ENCODE measurements at places on chromosomes 2 and 18. TPM values are rescaled to one million over a fixed set of nuclear protein-coding genes. Genes with fewer than 3 reads are reported as not detected.
A peak's percentile ranks its signal among the peaks of the same experiment; 100 is the strongest.

DNA sequence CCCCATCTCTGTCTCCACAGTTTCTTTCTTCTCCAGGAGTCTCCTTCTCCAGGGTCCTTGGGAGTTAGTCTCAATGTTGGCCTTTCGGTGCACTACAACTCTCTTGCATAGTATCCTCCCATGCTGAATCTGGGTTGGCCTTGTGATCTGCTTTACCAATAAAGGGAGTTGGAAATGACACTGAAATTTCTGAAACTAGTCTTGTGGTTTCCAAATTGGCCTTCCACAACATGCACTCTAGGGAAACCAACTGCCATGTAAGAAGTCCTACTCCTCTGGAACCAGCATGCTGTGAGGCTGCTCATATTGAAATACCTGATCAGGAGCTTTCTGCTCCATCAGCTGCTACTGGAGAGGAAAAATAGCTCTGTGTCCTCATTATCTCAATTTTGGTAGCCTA is 9.9 kb upstream of the ABHD3 start:
- no peaks in the 10 kb centered on the region for H3K27me3 ChIP-seq
- H3K4me1 ChIP-seq: no peaks in the 10 kb centered on the region
- no peak overlapping the region for H3K27ac ChIP-seq
- H3K4me3 ChIP-seq: no peak overlapping the region

- H3K36me3 ChIP-seq: no peaks in the 10 kb centered on the region
- no peak overlapping the region for H3K4me3 ChIP-seq
- DNase-seq: no peak
- no peak overlapping the region for H3K27ac ChIP-seq
- no peaks in the 10 kb centered on the region for H3K4me1 ChIP-seq
Observed at GRCh38 chr2:168602846-168603401, 146.9 kb downstream of the CERS6 start.

DNA sequence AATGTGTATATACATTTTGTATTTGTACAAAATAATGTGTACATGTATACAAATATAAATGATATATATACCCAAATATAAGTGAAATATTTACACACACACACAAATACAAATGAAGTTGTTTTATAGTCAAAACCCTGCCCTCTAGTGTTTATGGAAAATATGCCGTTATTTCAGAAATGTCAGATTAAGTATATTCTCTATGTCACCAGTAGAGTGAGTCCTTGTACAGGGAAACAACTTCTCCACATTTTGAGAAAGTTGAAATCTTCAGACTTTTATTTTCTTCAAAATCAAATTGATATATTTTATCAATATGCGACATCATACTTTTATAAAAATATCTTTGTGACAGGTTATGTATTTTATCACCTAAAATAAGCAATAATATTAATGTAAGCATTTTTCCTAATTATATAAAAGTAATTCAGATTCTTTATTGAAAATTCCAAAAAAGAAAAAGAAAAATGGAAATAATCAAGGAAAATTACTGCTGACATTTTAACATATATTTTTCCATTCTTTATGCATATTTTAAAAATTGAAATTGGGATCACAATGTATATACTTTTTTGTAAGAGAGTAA is 22.4 kb downstream of the ARL6IP6 start:
- no peak overlapping the region for H3K27ac ChIP-seq
- DNase-seq: no peak
- peaks cover 6% of the 10 kb centered on the region for H3K36me3 ChIP-seq
- H3K4me1 ChIP-seq: no peaks in the 10 kb centered on the region
- no peak overlapping the region for H3K4me3 ChIP-seq

- H3K4me1 ChIP-seq: no peaks in the 10 kb centered on the region
- H3K27me3 ChIP-seq: no peaks in the 10 kb centered on the region
- no peak for DNase-seq
- H3K4me3 ChIP-seq: no peak overlapping the region
Observed at GRCh38 chr2:189362283-189362682, 79.0 kb upstream of the WDR75 start.

GRCh38 chr2:33788044-33788443 is 188.9 kb upstream of the FAM98A start:
- no peaks in the 10 kb centered on the region for H3K27me3 ChIP-seq
- H3K4me3 ChIP-seq: no peak overlapping the region
- no peak for DNase-seq
- no peaks in the 10 kb centered on the region for H3K36me3 ChIP-seq
- H3K27ac ChIP-seq: no peak overlapping the region

- no peak overlapping the region for H3K27ac ChIP-seq
- H3K36me3 ChIP-seq: no peaks in the 10 kb centered on the region
- H3K4me3 ChIP-seq: no peak overlapping the region
- no peak for DNase-seq
Observed at GRCh38 chr2:186917866-186918265, 68.9 kb upstream of the ZSWIM2 start.

DNA sequence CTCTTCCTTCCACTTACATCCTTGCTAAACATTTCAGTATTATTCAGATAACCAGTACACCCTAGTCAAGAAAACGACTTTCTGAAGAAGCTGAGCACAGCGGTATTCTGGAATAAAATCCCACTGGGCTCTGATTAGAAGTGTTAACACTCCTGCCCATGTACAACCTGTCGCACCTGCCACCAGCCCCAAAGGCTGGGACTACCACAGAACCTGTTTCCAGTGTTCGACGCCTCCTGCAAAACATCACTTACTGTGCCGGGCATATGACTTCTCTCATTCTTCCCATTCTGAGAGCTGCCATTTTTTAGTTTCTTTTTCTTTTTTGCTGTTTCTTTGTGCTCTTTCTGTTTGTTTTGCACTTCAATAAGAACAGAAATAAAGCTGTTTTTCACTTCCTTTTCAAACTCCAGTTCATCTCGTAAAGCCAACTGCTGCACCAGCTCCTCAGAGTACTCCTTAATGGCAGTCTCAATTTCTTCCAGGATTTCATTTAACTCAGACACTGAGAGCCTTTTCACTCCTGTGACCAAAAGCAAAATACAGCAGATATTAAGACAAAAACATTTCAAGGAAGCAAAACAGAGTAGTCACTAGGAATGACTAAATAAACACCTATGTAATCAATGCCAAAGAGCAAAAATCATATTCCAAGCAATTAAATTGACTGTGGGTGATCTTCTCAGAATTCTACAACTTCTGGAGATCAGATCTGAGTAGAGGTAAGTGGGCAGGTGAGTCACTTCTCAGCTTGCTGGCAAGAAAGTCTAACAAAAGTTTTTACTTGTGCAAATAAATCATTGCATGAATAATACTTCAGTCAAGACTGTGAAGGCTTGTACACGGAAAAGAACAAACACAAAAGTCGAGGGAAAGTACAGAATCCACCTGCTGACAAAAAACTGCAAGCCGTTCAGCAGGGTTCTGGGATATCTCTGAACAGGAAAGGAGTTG is 19.3 kb downstream of the FEZ2 start:
- no peaks in the 10 kb centered on the region for H3K4me1 ChIP-seq
- no peaks in the 10 kb centered on the region for H3K27me3 ChIP-seq
- no peak overlapping the region for H3K27ac ChIP-seq
- H3K36me3 ChIP-seq: peaks cover 37% of the 10 kb centered on the region
- no peak for DNase-seq
- no peak overlapping the region for H3K4me3 ChIP-seq

DNA sequence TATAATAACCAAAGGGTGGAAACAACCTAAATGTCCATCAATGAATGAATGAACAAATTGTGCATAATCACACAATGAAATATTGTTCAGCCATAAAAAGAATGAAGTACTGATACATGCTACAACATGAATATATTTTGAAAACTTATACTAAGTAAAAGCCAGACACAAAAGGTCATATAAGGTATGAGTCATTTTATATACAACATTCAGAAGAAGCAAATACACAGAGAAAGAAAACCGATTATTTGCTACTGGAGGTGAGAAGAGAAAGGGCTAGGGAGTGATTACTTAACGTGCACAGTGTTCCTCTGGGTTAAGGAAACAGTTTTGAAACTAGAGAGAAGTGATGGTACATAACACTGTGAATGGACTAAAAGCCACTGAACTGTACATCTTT is 105.3 kb downstream of the GORASP2 start:
- DNase-seq: no peak
- H3K27me3 ChIP-seq: no peaks in the 10 kb centered on the region
- peaks cover 20% of the 10 kb centered on the region for H3K36me3 ChIP-seq
- H3K4me1 ChIP-seq: no peaks in the 10 kb centered on the region

DNA sequence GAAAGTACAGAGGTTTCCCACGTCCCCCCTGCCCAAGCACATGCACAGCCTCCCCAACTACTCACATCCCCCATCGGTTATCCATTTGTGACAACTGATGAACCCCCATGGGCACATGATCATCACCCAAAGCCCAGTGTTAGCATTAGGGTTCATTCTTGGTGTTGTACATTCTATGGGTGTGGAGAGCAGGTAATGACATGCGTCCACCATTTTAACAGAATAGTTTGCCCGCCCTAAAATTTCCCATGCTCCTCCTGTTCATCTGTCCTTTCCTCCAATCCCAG is 74.3 kb downstream of the LONRF2 start:
- no peak for DNase-seq
- no peaks in the 10 kb centered on the region for H3K36me3 ChIP-seq
- H3K27me3 ChIP-seq: no peaks in the 10 kb centered on the region
- H3K4me3 ChIP-seq: no peak overlapping the region
- no peaks in the 10 kb centered on the region for H3K4me1 ChIP-seq

- no peak overlapping the region for H3K27ac ChIP-seq
- no peaks in the 10 kb centered on the region for H3K27me3 ChIP-seq
- no peak overlapping the region for H3K4me3 ChIP-seq
Observed at GRCh38 chr2:215817046-215817445, 196.3 kb downstream of the MREG start.

DNA sequence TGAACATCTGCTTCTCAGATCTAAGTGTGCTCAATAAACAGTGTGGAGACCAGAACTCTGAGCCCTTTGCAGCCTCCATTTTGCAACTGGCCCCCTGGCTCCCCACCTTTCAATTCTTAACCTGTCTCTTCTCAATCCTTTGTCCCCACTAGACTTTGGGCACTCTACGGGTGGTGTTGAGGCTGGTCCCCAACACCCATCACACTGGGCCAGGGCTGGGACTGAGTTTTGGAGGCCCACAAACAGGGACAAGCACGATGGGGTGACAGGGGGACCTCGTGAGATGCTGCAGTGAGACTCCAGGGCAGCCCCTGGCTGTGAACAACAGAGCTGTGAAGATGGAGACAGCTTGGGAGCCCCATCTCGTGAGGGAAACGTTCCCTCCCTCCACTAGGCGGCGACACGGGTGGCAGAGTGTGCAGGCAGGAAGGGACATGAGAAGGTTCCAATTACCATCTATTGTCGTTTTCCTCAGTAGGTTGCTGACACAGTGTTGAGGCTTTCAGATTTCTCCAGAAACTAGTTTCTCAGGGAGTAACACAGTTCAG is 1.2 kb downstream of the ANKMY1 start:
- H3K27me3 ChIP-seq: no peaks in the 10 kb centered on the region
- peak; percentile 28 for DNase-seq
- H3K27ac ChIP-seq: no peak overlapping the region
- no peak overlapping the region for H3K4me3 ChIP-seq

DNA sequence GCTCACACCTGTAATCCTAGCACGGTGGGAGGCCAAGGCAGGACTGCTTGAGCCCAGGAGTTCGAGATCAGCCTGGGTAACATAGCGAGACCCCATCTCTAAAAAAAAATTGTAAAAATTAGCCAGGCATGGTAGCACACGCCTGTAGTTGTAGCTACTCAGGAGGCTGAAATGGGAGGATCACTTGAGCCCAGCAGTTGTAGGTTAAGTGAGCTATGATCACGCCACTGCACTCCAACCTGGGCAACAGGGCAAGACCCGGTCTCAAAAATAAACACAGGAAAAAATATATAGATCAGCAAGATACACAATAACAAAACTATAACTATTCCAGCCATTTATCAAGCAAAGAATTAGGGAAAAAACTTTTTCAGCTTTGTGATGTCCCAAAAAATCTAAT is 3.0 kb downstream of the SF3B1 start:
- no peak for DNase-seq
- no peaks in the 10 kb centered on the region for H3K36me3 ChIP-seq
- H3K27ac ChIP-seq: no peak overlapping the region
- peaks cover 24% of the 10 kb centered on the region for H3K4me1 ChIP-seq

GRCh38 chr2:96287273-96287856 is 18.0 kb downstream of the SNRNP200 start:
- H3K4me1 ChIP-seq: no peaks in the 10 kb centered on the region
- H3K36me3 ChIP-seq: peaks cover 88% of the 10 kb centered on the region
- H3K4me3 ChIP-seq: no peak overlapping the region

The HNRNPA3 gene
- 164 TPM for total RNA-seq

The EIF2B4 gene
- total RNA-seq: 37.3 TPM

The SATB2 gene
- total RNA-seq: 2.9 TPM

The FSIP2 gene
- 2.6 TPM for total RNA-seq

The DNAH7 gene
- total RNA-seq: 20.0 TPM

The DNAJC5G gene
- total RNA-seq: not detected

The MOCOS gene
- total RNA-seq: 4.0 TPM

The GAREM2 gene
- 2.8 TPM for total RNA-seq

Measured in lung (tissue), 17 donors.